ENCODE measurements at places on chromosomes 3 and 15.

DNA sequence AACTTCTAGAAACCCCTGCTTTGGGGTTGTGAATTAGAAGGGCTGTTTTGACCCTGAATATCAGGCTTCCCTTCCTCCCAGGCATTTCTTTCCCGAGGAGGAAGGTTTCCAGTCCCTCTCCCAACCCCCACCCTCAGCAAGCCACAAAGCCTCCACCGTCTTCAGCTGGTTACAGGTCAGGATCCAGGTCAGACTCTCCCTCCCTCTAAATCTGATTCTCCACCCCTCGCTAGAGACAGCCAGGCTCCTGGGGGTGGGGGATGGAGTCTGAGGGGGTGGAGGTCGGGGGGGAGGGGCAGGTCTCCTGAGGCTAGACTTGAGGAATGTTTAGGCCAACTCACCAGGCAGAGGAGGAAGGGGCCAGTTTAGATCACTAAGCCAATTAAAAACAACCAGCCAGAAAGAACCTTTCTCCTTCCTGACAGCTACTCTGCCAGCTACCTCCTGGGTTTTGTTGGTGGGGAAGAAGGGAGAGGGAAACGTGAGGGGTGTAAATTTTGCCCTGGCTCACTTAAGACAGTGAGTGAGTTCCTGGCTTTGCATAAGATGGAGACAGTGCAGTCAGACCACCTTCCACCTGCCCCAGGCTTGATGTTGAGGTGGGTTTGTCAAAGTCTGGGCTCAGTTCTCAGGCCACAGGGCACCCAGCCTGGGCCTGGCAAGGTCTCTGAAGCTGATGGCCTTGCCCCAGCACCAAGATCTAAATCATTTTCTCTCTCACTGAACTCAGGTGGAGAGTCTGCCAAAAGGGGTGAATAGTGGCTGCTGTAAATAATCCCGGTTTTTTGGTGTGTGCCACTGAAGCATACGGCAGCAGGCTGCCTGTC lies 19.5 kb downstream of the BMF start:
- DNase-seq = no peak

- DNase-seq = no peak
Observed at GRCh38 chr15:97903560-97903959, 56.9 kb upstream of the ARRDC4 start.

GRCh38 chr3:111032677-111033076 lies 38.9 kb upstream of the NECTIN3 start:
- no peak for DNase-seq

GRCh38 chr15:34188711-34189110 lies 21.2 kb downstream of the KATNBL1 start:
- DNase-seq = no peak

- no peak for DNase-seq
Observed at GRCh38 chr3:190252080-190252479, 70.2 kb downstream of the CLDN1 start.

DNA sequence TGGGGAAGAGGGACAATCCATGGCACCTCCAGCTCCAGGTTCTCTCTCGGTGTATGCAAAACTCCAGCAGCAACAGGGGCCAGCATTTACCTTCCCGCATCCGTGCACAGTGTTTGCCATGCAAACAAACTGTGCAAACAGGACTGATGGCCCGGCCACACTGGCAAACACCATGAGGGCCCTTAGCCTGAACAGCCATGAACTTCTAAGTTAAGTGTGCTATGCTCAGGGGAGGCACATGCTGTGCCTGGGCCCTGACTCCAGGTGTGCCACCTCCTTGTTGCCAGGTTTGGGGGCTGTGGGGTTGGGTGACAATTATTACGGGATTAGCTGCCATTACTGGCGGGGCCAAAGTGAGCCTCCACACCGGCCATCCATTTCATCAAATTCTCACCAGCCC lies 57.5 kb downstream of the CACNA2D2 start:
- DNase-seq = no peak

DNA sequence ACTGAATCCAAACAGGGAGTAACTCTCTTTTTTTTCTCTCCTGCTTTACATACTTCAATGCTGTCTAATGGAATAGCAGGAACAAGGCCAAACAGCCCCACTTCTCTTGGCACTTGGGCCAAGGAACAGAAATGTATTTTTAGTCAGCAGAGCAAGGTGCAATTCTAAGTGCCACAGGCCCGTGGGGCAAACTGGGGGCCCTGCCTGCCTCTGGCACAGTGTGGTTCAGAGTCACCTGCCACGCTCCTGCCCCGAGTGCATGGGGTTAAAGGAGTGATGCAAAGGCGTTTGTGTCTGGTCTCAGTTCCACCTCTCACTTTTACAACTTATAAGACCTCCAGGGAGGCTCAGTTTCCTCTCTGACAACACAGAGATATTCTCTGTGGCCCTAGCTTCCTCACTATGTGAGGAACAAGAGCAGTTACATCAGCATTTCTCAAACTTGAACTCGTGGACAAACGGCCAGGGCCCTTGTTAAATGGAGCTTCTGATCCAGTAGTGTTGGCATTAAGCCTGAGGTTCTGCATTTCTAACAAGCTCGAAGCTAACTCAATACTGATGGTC lies 51.3 kb downstream of the LRIG1 start:
- no peak for DNase-seq

All from activated CD4-positive, alpha-beta memory T cell treated with anti-CD3 and anti-CD28 coated beads, Interleukin-2, amount 10 ng/mL, durations not matched to agents 7 days and 5 days (primary cell).